ENCODE measurements at places on chromosomes 5 and 9. TPM values are rescaled to one million over a fixed set of nuclear protein-coding genes. Genes with fewer than 3 reads are reported as not detected.

The SLC27A6 gene
- 7.1 TPM for total RNA-seq

The LHX3 gene
- not detected for total RNA-seq

The SLC34A1 gene
- not detected for total RNA-seq

The GNA14 gene
- total RNA-seq, result 12.4 TPM

The MOB3B gene
- total RNA-seq, result 9.4 TPM

The NR3C1 gene
- 45.8 TPM for total RNA-seq

The SLC45A2 gene
- total RNA-seq, result not detected

The CFAP90 gene
- total RNA-seq, result 1.1 TPM

The REEP2 gene
- total RNA-seq, result 7.0 TPM

The RANBP3L gene
- total RNA-seq, result 8.1 TPM

The ARL14EPL gene
- total RNA-seq, result not detected

The SLC25A2 gene
- 1.3 TPM for total RNA-seq

The AGXT2 gene
- not detected for total RNA-seq

The SPINK4 gene
- not detected for total RNA-seq

Data from ureter (tissue), 1 donor.